ENCODE measurements at places on chromosomes 5 and 9.
A peak's percentile ranks its signal among the peaks of the same experiment; 100 is the strongest.

DNA sequence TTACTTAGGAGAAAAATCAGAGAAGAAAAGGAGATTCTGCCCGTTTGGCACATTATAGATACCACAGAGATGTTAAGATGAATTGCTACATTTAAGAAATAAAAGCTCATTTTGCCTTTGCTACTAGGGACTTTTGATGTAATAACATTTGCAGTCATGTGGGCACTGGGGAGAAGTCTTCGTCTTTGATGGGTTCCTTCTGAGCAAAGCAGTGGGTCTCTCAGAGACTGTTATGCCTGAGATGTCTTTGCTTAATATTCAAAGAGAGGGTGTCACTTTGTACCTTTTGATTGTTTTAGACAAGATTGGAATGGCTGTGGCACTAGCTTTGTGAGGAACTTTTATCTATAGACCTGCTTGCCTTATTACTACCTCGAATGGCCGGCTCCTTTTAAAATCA is 25.0 kb downstream of the SLC25A25 start:
- DNase-seq, result no peak

DNA sequence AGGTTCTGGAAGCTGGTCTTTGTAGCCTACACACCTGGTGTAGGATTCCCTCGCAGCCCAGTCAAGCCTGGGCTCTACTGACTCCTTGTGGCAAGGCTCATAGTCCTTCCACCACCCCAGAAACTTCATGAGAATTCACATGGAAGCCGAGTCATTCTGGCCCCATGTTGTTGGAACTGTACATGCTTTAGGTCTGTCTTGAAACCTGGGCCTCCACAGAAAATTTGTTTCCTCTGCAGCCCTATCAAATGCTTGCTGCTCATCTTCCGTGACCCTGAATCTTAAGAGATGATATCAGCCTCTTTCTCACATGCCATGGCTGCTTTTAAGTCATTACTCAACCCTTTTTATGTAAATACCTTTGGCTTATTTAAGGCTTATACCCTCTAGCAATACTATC is 113.4 kb upstream of the GRHPR start:
- no peak for DNase-seq

GRCh38 chr5:110807169-110807568 is 68.4 kb downstream of the SLC25A46 start:
- DNase-seq, result no peak

GRCh38 chr5:41413074-41413473 is 97.3 kb downstream of the PLCXD3 start:
- no peak for DNase-seq

- DNase-seq, result no peak
These were observed 28.5 kb downstream of the P4HA2 start for GRCh38 chr5:132199116-132199680.

DNA sequence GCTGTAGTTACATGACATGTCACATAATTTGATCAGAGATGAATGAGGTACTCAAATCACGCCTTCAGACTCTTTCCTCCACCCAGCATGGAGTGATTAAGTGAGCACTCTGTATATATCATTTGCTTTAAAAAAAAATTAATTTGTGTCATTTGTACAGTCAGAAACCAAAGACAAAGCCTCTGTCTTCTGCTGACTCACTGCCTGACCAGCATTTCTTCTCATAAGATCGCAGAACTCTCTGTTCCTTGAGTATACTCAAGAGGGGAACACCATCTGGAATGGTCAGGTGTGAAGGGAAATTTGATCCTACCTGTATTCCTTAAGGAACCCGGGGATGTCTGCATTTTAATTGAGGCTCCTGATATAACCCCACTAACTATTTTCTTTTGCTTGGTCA is 254.4 kb downstream of the FAM114A2 start:
- no peak for DNase-seq

DNA sequence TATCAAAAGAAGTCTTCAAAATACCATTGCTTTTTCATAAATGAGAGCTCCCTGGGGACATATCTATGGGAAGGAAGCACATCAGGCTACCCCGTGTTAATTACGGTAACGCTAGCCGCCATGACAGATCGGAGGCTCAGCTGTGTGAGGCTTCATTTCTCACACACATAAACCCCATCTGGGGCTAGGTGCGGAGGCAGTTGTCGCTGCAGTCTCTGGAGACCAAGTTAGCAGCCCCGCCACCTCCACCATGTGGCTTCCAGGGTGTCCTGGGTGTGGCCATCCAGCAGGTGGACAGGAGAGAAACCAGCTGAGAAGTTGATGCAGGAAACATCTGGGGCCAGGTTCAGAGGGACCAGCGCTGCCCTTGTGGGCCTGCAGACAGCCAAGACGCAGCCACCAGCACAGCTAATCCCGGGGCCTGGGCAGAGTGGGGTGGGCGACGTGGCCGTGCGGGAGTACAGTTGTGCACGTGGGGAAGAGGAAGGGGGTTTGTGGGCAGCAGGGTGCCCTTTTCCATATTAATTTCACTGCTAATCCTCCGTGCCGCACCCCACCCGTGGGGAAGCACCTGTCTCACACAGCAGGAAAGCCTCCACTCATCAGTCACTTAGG is 426.5 kb downstream of the IRX1 start:
- no peak for DNase-seq

GRCh38 chr5:90365328-90365727 is 44.2 kb downstream of the CETN3 start:
- no peak for DNase-seq

GRCh38 chr9:135666534-135667462 is 3.7 kb downstream of the LCN9 start:
- no peak for DNase-seq

DNA sequence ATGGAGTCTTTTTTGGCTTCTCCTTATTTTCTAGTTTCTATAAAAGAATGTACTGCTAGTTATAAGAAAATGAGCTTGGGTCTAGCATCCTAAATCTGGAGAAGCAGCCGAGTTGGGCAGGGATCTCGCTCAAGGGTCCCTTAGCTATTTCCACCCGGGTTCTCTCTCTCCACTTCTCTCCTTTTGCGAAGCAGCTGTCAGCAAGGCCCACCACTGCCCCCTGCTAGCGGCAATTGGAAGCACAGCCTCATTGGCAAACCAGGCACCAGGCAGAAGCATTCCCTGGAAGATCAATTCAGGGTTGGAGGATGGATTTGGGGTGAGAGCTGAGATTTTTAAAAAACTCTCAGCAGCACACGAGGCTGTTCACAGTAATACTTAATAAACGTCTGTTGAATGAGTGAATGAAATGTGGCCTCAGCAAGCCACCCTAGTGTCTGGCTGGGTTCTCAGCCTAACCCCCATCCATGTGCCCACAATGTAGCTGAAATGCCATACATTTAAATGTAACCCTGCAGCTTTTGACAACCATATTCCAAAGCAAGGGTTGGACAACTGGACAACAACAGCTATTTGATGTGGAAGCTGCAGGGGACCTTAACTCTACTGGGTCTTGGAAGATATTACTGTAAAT is 34.6 kb upstream of the TNIP1 start:
- DNase-seq, result peak; percentile 76

DNA sequence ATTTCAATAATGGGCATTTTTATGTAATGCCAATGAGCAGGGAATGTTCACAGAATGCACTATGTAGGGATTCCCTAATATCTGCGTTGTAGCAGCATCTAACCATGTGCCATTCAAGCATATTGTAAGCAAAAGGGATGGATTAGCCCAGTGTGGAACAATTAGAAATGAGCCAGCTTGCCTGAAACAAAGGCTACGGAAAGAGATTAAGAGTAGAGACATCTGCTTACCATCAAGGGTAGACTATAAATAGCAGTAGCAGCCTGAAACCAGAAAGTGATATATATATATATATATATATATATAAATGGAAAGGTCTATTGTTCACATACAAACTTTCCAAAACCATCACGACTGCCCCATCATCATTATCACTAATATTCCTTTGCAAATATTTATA is 31.9 kb upstream of the CEP120 start:
- no peak for DNase-seq

GRCh38 chr5:6236858-6237481 is 141.4 kb downstream of the MED10 start:
- no peak for DNase-seq

- DNase-seq, result no peak
These were observed 279.5 kb upstream of the PIK3R1 start for GRCh38 chr5:67935908-67936566.

DNA sequence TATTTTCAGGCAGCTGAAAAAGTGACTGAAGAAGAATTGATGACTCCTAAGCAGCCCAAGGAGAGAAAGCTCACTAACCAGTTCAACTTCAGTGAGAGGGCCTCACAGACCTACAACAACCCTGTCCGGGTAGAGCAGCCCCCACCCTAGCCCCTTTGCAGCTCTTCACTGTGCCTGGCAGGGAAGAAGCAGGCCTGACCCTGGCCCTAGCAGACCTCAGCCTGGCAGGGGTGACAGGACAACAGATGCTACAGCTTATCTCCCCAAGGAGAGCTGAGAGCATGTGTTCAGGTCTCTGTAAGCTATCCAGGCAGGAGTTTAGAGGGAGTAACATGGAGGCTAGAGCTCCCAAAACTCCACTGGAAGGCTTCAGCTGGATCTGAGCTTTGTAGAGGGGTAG is 31.8 kb downstream of the DNAI1 start:
- no peak for DNase-seq

GRCh38 chr5:56123531-56124243 is 109.4 kb downstream of the ANKRD55 start:
- DNase-seq, result peak; percentile 20

GRCh38 chr5:171771856-171772255 is 13.8 kb upstream of the SMIM23 start:
- no peak for DNase-seq

- no peak for DNase-seq
These were observed 57.9 kb upstream of the PPP3R2 start for GRCh38 chr9:101652601-101653175.

- DNase-seq, result no peak
These were observed 58.1 kb downstream of the STARD4 start for GRCh38 chr5:111454198-111454622.

DNA sequence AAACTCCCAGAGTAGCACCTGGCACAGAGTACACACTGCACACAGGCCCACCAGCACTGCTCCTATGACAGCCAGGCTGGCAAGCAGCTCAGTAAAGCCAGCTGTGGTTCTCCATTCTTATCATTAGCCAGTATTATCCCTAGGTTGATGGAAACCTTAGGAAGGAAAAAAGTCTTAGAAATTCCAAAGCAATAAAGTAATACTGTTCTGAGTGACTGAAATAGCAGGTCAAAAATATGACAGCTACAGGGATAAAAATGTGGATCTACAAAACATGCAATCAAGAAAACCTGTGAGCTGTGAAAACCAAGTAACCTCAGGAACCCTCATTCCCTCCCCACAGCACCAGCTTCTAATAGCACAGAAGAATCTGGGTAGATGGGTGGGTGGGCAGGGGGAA is 403.5 kb downstream of the SPOCK1 start:
- no peak for DNase-seq

GRCh38 chr9:135906291-135907005 is 898 bp downstream of the CAMSAP1 start:
- no peak for DNase-seq

DNA sequence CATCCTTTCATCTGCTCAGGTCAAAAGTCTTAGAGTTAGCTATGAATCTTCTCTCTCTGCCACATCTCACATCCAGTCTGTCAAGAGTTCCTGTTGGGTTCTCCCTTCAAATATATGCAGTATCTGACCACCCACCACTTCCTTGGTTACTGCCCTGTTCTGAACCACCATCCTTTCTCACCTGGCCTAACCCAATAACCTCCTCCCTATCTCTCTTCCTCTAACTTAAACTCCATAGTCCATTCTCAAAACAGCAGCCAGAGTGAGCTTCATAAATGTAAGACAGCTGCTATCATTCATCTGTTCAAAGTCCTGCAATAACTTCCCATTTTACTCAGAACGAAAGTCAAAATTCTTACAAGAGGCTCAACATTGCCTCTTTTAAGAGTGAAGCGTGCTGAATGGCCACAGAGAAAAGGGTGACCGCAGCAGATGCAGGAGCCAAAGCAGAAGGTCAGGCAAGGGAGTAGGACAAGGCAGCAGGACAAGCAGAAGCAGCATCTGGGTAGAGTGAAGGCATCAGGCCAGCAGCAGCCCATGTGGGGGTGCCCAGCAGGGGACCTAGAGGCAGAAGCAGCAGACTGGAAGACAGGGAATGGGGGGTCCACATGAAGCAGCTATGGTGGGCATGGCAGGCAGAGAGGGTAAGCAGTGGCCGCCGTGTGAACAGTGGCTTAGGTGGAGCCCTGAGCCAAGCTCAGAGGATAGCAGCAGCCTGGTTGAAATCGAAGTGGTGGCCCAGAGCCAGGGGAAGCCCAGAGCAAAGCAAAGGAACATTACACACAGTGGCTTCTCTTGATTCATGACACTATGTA is 39.3 kb upstream of the CDC42SE2 start:
- DNase-seq, result peak; percentile 9

- no peak for DNase-seq
These were observed 4.5 kb downstream of the ADAMTS12 start for GRCh38 chr5:33887268-33887667.

DNA sequence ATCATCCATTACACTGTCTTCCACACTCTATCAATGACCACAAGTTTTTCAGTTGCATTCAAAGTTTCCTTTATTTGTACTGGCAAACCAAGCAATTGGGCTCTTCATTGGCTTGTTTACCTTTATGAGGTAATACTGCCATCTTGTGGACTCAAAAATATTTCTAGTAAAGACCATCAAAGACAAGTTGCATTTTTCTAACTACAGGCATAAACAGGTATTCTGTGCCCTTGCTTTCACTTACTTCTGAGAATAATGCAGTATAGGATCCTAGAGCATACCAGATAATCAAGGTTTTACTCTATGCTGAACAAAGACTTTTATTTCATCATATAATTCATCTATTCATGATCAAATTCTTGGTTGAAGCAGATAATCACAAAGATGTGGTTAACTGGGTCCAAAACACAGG is 173.7 kb upstream of the POU5F2 start:
- no peak for DNase-seq

DNA sequence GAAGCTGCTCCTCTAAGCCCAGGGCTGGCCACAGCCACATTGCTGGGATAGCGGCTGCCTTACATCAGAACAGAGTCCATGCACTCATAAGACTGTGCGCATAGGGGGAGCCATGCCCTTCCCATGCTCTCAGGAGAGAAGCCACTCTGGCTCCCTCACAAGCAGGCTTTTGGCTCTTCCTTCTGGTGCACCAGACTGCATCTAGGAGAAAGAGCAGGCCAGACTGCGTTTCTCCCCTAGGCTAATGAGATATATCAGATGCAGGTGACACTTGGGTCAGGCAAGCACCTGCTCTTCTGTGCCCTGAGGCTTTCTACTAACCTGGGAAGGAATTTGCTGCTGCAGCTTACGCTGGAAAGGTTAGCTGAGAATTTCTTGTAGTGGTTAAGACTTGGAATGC is 43.2 kb upstream of the BRINP1 start:
- no peak for DNase-seq

DNA sequence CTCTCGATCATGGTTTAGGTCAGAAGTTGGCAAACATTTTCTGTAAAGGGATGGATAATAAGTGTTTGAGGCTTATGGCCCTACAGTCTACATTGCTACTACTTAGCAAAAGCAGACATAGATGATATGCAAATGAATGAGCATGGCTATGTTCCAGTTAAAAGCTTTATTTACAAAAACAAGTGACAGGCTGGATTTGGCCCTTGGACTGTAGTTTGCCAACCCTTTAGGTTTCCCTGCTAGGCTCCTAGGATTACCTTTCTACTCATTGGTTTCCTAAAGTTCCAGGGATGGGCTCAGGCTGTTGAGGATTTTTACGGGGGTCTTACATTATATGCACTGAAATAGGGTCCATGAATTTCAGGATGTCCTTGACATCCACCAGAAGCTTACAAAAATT is 57.5 kb downstream of the GPR21 start:
- no peak for DNase-seq
